MM.1S (cell line): ENCODE measurements at places on chromosomes 7 and 10.

GRCh38 chr10:43264965-43265798 is 1.7 kb downstream of the RASGEF1A start:
- H3K27me3 ChIP-seq: peaks cover 10% of the 10 kb centered on the region; the same call in 1 of the 2 replicates
- H3K4me1 ChIP-seq: peaks cover 7% of the 10 kb centered on the region
- H3K36me3 ChIP-seq: no peaks in the 10 kb centered on the region
- H3K4me3 ChIP-seq: no peak overlapping the region
- DNase-seq: no peak

DNA sequence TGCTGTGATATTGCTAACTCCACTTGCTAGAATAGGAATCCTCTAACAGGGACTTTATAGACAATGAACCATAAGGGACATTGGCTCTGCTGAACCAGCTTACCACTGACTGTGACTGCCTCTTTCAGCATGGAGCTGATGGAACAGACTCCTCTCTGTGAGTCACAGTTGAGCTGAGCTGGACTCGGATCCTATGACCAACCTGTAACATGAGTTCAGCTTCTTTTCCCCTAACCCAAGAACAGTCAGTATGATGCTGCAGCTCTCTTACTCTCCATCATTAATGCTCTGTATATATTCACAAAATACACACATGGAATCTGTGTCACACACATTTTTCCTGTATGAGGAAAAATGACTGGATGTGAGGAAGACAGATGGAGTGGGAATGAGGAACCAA is 177.9 kb upstream of the BET1 start:
- H3K27ac ChIP-seq: no peak overlapping the region
- H3K4me3 ChIP-seq: no peak overlapping the region
- H3K36me3 ChIP-seq: no peaks in the 10 kb centered on the region
- H3K4me1 ChIP-seq: peaks cover 12% of the 10 kb centered on the region

GRCh38 chr10:127228195-127228787 is 31.9 kb upstream of the INSYN2A start:
- no peak overlapping the region for H3K27ac ChIP-seq
- no peak for DNase-seq
- H3K27me3 ChIP-seq: no peaks in the 10 kb centered on the region
- H3K4me1 ChIP-seq: no peaks in the 10 kb centered on the region

- H3K4me3 ChIP-seq: no peak overlapping the region
- H3K27ac ChIP-seq: no peak overlapping the region
- no peaks in the 10 kb centered on the region for H3K36me3 ChIP-seq
- H3K27me3 ChIP-seq: no peaks in the 10 kb centered on the region
- DNase-seq: peak; percentile 47
- no peaks in the 10 kb centered on the region for H3K4me1 ChIP-seq
Observed at GRCh38 chr10:26556748-26557640, 118.9 kb downstream of the APBB1IP start.
